Activated CD8-positive, alpha-beta memory T cell treated with anti-CD3 and anti-CD28 coated beads for 48 hours (primary cell): ENCODE measurements at places on chromosomes 4 and X.

DNA sequence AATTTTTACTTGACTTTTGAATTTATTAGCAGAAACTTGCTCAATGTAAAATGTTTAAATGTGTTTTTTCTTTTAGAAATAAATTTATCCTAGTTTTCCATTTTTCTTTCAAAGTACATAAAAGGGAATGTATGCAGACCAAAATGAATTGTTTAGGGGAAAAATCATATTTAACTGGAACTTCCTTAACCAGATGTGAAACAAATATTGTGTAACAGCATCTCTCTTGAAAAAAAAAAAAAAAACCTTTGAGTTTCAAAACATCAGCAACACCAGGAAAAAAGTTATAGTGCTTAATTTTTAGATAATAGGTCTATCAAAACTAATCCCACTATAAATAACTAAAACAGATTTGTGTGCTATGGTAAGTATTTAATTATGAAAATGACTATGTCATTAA lies 14.5 kb upstream of the CCNA2 start:
- DNase-seq: no peak

DNA sequence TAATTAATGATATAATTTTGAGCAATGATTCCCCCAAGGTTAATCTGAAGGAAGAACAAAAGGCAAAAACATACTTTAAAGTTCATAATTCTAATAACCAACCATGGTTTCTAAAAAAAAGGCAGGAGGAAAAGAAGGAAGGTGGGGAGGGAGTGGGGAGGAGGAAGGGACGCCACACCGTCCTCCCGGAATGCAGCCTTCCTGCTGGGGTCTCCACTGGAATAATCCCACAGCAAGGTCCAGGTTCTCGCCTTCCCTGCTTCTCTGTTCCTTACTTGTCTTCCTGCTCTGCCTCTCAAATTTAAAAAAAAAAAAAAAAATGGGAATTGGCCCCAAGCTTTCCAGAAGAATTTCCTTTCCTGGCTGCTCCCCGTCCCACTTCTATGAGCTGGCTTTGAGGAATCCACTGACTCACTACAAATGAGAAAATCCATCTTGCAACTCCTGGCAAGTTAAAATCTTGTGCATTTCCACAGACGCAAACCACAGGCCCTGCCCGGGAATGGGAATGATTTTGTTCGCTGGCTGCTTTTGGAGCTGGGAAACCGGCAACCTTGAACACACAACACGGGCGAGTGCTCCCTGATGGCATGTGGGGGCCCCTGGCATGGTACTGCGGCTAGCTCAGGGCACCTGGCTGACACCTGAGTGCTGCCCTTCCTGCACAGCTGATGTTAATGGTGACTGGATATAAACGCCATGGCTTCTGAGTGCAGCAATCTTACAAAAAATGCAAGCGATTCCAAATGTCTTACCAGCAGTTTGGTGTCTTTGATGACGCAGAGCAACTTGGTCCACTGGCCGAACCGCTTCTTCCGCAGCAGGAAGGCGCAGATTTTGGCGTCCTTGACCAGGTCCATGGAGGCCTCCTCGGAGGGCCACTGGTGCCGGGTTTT lies 97.0 kb downstream of the AFAP1 start:
- no peak for DNase-seq

- DNase-seq: no peak
These were observed 773 bp upstream of the ZNF827 start for GRCh38 chr4:145939441-145939750.

- no peak for DNase-seq
These were observed 90.3 kb downstream of the DHRSX start for GRCh38 chrX:2410279-2411020.

DNA sequence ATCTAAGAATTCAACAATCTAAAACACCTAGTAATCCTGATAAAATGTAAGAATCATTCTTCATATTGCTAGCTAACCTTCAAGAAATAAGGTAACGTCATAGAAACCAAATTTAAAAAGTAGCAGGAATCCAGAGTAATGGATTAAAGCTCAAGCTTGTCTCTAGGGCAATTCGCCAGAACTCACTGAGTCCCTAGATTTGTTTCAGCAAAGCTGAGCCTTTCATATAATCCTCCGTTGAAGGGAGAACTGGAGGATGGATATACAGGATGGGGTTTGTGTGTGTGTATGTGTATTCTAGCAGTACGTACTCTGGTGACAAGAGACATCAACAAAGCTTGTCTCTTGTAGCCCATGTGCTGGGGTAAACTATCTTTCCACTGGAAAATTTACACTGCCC lies 2173.5 kb upstream of the AGA start:
- DNase-seq: no peak

- DNase-seq: no peak
These were observed 333.9 kb downstream of the ARHGAP24 start for GRCh38 chr4:85808864-85809263.

DNA sequence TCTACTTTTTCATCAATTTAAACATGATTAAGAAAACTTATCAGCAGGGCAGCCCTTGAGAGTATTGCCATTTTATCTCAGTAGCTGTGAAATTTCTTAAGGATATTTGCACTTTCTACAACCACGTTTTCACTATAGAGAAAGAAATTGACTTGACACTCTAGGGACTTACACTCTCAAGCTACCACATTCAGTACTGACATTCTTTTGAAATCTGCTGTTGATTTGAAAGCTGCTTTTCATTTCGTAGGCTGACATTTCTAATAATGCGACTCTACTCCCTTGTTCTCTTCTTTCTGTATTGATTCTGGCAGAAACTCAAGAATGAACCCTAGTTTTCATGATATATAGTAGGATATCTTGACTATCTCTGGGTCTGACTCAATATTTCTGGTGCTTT lies 13.7 kb upstream of the GRXCR1 start:
- DNase-seq: no peak

DNA sequence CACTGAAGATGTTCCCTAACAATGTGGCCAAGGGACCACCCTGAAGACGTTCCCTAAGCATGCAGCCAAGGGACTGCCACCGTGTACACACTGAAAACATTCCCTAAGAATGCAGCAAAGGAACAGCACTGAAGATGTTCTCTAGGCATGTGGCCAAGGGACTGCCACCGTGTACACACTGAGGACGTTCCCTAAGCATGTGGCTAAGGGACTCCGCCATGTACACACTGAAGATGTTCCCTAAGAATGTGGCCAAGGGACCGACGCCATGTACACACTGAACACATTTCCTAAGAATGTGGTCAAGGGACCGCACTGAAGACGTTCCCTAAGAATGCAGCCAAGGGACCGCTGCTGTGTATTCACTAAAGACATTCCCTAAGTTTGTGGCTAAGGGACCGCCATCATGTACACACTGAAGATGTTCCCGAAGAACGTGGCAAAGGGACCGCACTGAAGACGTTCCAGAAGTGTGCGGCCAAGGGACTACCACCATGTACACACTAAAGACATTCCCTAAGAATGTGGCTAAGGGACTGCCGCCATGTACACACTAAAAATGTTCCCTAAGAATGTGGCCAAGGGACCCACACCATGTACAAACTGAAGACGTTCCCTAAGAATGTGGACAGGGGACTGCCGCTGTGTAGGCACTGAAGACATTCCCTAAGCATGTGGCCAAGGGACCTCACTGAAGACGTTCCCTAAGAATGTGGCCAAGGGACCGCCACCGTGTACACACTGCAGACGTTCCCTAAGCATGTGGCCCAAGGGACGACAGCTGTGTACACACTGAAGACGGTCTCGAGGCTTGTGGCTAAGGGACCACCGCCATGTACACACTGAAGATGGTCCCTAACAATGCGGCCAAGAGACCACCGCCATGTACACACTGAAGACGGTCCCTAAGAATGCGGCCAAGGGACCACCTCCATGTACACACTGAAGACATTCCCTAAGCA lies 54.8 kb downstream of the DHRSX start:
- no peak for DNase-seq
